ENCODE measurements at places on chromosomes 16 and 17. TPM values are rescaled to one million over a fixed set of nuclear protein-coding genes. Genes with fewer than 3 reads are reported as not detected.

DNA sequence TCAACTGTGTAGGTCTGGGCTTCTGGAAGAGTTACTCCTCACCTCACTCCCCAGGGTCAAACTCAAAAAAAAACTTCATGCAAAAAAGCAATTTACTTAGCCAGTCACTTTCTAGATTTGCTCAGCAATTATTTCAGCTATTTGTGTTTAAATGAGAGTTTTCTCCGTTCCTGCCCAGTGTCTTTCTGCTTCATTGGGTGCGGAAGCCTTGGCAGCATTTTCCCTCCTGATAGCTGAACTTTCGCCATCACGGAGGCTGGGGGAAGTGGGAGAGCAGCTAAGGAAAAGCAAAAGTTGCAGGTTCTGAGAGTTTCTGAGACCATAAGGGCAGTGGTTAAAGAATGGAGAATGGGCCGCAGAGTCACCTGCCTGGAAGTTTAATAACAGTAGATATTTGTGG is 287.1 kb upstream of the DYNLRB2 start:
- no peak for DNase-seq

DNA sequence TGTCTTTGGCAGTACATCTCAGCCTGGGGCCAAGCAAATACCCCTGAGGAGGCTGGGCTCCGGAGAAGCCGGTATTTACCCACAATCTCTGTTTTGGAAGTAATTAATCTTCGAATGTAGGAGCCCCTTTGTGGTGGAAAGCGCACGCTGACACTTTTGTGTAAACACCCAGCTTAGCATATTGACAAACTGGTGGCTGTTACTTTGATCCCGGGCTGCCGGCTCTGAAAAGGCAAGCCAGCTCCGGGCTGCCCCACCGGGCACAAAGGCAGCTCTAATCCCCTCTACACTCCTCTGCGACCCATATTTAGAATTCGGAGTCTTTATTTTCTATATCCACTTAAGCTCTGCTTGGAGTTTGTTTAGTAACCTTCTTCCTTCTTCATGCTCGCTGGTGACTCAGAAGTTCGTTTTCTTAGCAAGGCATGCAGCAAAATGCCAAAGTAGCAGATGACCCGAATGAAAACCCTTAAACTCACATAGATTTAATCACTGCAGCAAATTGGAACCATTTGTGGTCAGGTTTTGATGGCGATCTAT is 144.0 kb upstream of the IRX3 start:
- DNase-seq: no peak

DNA sequence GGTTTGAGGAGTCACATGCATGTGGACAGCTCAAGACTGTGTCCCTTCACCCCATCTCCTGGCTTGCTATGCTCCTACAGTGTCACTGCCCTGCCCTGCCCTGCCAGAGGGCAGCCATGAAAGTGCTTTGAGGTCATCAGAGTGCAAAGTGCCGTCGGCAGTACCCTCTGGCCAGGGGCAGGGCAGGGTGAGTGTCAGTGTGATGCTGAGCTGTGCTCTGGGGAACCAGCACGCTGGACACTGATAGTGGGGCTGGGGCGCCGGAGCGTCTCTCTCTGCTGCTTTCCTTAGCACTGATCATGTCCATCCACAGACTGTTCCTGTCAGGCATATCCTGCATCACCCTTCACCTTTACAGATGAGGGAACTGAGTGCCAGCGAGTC is 1.6 kb upstream of the SPATA32 start:
- no peak for DNase-seq

DNA sequence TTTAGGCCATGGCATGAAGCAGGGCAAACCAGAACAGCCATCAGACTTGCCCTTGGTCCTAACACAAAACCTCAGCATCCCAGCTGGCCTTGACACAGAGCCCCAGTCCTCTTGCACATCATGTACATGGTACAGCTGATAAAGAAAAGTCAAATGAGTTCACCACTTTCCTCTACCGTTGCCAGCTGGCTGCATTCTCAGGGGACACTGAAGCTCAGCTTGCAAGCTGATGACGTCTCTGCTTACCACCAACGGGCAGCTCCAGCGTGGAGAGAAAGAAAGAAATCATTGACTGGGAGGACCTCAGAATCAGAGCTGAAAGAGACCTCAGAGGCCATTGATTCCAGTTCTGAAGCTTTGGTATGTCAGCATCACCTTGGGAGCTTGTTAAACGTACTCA is 80.7 kb upstream of the CES5A start:
- no peak for DNase-seq

DNA sequence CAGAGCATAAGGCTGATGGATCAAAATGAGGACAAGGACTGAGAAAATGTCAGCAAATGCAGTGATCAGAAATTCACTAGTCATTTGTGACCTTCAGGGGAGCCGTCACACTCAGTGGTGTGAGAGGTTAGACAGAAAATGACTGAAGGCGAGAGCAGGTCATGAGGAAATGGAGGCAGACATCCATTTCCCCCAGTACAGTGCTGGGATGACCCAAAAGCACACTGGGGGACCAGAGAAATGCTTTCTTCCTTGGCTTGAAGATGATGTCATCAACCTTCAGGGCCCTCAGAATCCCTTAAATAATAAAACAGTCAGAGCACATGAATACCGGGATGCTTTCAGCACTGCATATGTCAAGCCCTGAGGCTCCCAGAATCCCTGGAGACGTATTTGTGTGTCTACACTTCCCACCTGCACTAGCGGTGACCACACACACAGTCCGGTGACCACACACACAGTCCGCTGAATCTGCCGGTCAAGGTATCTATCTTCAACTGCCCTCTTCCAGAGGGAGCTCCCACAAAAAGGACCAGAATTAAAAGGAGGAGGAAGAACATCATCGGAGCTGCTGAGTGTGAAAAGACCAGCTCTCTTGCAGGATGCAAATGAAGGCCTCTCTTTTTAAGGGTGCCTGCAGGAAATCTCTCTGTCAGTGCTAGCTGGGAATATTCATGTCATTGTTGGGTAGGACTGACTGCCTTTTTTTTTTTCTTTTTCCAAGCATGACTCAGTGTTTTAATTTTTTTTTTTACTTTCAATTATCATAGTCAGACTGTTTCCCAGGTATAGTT is 8.2 kb downstream of the UBE2O start:
- DNase-seq: no peak

- DNase-seq: peak; percentile 31
Measured at GRCh38 chr17:37742762-37743611, 1.9 kb downstream of the HNF1B start.

- no peak for DNase-seq
Measured at GRCh38 chr17:34511265-34511664, 68.1 kb upstream of the TMEM132E start.

KRTAP1-1 gene
- total RNA-seq: not detected

CCL7 gene
- not detected for total RNA-seq

ST6GALNAC2 gene
- total RNA-seq: not detected

SEC14L5 gene
- 6.2 TPM for total RNA-seq
